ENCODE measurements at places on chromosomes 6 and 20. TPM values are rescaled to one million over a fixed set of nuclear protein-coding genes. Genes with fewer than 3 reads are reported as not detected.

Gene SAMD3
- 0.38 TPM for total RNA-seq

Gene CAP2
- total RNA-seq, result 182 TPM

DNA sequence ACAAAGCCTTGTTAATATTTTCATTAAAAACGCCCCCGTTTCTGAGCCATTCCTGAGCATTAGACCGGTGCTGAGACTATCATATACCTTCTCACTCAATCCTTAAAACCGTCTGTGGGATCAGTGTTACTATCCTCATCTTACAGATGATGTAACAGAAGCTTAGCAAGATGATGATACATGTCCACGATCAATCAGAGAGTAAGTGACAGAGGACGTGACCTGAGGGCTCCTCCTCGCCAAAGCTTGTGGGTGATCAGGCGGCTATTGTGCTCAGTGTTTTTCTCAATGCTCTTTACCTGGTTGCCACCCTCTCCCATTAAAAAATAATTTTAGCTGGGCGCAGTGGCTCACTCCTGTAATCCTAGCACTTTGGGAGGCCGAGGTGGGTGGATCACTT is 113.1 kb downstream of the MTHFD1L start:
- no peak for DNase-seq

- DNase-seq, result no peak
Measured at GRCh38 chr6:7920425-7920824, 9.8 kb upstream of the TXNDC5 start.

GRCh38 chr6:110755411-110755834 is 59.8 kb downstream of the CDK19 start:
- DNase-seq, result no peak

DNA sequence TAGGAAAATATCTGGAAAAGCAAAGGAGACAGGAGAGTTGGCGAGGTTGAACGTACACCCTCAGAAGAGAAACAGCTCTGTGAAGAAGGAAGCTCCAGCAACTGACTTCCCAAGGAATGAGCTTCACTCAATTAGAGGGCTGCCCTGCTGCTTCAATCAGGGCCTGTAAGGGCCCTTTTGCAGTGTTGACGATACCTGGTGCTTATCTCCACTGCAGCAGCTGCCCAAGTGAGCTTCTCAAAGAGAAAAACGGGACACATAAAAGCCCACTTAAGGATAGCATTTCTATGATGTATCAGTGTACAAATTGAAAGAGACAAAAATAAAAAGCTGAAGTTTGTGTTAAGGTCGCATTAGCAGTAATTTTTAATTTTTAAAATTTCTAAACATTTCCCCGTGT is 16.4 kb downstream of the SEC63 start:
- no peak for DNase-seq
